ENCODE measurements at places on chromosomes 12 and 14.

DNA sequence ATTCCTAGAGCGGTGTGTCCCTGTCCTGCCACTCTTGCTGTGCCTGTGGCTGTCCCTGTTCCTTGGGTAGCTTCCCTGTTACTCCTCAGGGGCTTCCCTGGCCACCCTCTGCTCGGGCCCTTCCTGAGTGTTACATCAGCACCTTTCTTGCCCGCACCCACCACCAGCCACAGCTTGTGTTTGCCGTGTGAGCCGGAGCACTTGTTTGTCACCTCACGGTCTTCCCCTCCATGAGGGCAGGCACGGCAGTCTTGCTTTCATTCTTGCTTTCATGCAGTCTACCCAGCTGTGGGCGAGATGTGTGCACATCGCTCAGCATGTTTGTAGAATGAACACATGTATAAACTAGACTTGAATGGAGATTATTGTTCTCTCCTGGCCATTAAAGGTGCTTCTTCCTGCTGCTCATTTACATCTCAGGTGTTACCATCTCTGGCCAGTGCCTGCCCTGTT, 42.0 kb downstream of the TRAF3 start:
- no peak for DNase-seq
- no peaks in the 10 kb centered on the region for H3K27me3 ChIP-seq

GRCh38 chr14:36426836-36427235, 93.2 kb downstream of the NKX2-1 start:
- no peaks in the 10 kb centered on the region for H3K27me3 ChIP-seq
- H3K36me3 ChIP-seq = no peaks in the 10 kb centered on the region
- no peak overlapping the region for H3K4me3 ChIP-seq

GRCh38 chr12:43540470-43540869, 11.5 kb downstream of the ADAMTS20 start:
- no peak for DNase-seq
- H3K4me3 ChIP-seq = no peak overlapping the region
- no peaks in the 10 kb centered on the region for H3K4me1 ChIP-seq
- no peak overlapping the region for H3K27ac ChIP-seq
- peaks cover 2% of the 10 kb centered on the region for H3K36me3 ChIP-seq
- no peaks in the 10 kb centered on the region for H3K27me3 ChIP-seq

DNA sequence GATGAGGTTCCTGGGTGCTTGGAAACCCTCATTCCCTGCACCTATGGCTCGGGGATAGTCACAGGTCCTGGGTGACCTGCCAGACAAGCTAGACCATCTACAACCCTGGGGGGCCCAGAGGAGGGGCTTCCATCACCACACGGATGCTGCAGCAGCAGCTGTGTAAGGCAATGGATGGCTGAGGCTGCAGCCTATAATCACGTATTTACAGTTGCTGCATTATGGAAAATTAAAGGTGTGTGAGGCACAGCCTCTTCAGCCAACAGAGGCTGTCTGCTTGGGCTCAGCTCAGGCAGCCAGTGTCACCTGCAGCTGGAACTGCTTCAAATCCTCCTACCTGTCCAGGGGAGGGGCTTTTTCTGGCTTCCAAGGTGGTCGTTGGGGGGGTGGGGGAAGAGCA, 268.1 kb downstream of the CACNA1C start:
- no peaks in the 10 kb centered on the region for H3K36me3 ChIP-seq
- no peak for DNase-seq
